M059J (cell line): ENCODE measurements at places on chromosomes 16 and 17. TPM values are rescaled to one million over a fixed set of nuclear protein-coding genes. Genes with fewer than 3 reads are reported as not detected.

GRCh38 chr17:69961501-69962145 is 113.4 kb upstream of the KCNJ16 start:
- DNase-seq, result no peak

DNA sequence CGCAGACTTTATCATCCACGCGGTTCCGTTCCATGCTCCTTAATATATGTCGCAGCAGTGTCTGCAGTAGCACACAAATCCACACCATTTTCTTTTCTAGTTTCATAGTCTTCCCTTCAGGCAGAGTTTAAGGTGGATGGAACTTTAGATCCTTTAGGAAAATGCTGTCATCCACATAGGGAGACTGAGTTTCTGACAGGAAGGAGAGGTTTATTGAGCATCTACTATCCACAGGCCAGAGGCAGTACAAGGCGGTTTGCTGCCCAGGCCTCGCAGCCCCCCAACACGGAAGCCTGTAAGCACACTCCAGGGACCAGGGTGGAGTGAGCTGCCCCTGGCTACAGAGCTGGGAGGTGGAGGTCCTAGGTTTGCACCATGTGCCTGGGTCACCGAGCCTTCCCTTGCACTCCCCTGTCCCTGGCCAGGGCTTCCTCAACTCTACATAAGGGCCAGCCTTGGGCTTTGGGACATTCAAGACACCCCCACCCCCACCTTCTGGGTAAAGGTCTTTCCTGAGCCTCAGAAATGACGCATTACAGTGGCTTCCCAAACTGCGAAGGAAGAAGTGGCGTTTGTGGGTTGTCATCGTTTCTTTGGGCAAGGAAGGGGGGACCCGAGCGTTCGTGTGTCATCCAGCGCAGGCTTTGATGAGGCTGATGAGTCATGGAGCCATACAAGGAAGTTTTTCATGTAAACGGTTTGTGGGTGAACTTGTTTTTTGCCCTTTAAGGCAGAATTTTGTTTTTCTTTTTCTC is 146.5 kb upstream of the PLCG2 start:
- peak; percentile 97 for DNase-seq

GRCh38 chr17:51275381-51275780 is 15.0 kb downstream of the UTP18 start:
- peak; percentile 68 for DNase-seq

GRCh38 chr17:2982854-2983253 is 80.6 kb downstream of the OR1D5 start:
- DNase-seq, result peak; percentile 83

DNA sequence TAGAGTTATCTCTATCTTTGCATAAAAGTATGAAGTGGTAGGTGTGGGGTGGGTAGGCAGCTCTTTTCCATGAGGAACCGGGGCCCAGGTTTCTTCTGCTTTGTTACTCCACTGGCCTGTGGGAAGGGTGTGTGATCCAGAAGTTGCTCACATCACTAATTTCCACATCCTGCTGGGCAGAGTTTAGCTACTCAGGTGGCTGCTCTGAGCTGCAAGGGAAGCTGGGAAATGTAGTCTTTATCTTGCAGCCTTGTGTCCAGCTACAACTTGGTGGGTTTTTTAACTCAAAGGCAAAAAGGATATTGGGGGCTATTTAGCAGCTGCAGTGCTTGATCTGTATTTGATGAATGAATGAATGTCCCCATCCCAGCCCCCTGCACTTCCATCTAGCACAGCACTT is 335.3 kb downstream of the SNX29 start:
- peak; percentile 8 for DNase-seq

GRCh38 chr17:17114592-17115225 is 72.5 kb downstream of the MPRIP start:
- DNase-seq, result no peak

DNA sequence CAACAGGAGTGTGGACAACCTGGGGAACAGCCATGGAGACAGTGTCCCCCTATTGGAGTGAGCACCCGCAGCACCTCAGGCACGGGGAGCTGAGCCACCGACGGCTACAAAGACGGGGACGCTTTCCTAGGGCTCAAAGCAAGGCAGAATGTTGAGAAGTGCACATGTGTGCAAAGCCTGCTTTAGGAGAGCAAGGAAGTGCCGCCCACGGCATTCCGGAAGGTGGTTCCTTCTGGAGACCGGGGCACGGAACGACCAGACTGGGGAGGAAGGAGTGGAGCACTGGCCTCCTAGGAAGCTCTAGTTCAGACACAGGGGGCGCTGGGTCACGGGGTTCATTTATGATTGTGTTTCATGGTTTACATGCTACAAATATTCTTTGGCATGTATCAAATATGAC is 52.2 kb downstream of the TBC1D16 start:
- DNase-seq, result no peak

DNA sequence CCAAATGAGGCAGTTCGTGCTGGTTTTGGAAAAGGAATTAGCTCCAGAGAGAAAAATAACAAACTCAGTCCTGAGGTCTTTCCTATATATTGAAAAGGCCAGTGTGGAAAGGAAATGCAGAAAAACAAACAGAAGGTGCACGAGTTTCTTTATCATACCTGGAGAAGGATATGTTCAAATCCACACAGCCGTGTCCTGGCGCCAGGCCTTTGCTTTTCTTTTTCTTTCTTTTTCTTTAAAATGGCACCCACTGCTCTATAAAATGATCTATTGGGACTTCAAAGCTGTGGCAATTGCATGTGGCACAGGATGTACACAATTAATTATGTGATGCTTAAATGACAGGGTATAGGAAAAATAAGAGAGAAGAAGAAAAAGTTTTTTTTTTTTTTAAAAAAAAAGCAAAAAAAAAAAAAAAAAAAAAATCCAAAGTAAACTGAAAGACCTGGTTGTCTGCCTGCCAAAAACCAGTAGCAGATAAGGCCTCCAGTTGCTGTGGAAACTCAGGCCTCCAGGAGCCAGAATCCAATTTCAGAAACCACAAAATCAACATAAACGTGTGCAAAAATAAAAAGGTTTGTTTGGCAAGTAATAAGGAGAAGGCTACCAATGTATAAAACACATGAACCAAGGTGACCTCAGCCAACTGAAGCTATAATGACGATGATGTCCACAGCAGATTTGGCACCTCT is 957.6 kb upstream of the SOX9 start:
- DNase-seq, result peak; percentile 90

DNA sequence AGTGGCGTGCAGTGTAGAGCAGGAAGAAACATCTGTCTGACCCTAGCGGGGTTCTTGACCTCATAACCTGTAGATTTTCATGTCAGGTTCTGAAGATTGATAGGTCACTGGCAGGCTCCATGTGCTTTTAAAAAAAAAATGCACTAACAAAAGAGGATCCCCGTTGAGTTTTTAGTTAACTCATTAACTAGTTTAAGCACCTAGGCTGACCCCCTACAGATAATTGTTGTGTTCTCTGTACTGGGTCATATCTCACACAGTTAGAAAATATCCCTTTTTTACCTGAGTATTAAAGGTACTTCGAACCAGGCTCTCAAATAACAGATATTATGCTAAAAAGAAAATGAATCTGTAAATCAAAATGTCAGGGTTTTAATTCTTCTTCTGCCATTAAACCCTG is 676.6 kb downstream of the CDH11 start:
- DNase-seq, result no peak

CD300H gene
- not detected in 2 replicates for total RNA-seq

HES7 gene
- 0.22 and 0.94 TPM in 2 replicates for total RNA-seq

CACNG5 gene
- total RNA-seq, result not detected in 2 replicates

ASPSCR1 gene
- 27.4 and 33.0 TPM in 2 replicates for total RNA-seq
